ENCODE measurements at places on chromosomes 5 and 9.

- DNase-seq: no peak
These were observed 11.0 kb downstream of the DBH start for GRCh38 chr9:133647148-133647547.

DNA sequence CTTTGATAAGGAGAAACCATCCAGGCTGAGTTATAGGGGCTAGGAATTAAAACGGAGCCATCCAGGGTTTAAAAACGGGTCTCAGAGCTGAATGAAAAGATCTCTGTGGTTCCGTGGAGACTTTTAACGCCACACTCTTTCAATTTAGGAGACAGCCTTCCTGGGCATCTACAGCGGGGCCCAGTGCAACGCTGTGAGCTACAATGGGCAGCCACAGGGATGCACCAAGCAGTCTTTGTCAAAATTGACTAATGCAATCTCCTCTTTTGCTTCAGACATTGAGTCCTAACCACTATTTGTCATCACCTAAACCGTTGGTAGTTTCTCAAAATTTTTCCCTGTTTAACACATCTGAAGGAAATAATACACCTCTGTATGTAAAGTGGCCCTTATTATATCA, 96.6 kb upstream of the ABCA1 start:
- no peak for DNase-seq

DNA sequence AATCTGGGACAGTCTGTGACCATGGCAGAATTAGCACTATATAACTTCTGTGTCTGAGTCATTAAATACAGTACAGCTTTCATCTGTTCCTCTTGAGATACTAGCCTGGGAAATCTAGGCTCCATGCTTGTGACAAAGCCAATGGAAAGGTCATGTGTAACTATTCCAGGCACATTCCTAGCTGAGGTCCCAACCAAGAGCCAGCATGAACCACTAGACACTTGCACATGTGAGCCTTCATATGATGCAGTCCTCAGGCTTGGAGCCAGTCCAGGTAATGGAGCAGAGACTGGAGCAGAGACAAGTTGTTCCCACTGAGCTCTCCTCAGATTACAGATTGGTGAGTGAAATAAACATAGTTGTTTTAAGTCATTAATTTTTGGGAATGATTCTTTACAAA, 412.4 kb upstream of the ZNF462 start:
- DNase-seq: no peak

- DNase-seq: no peak
These were observed 22.9 kb downstream of the KDM4C start for GRCh38 chr9:6780690-6781089.

DNA sequence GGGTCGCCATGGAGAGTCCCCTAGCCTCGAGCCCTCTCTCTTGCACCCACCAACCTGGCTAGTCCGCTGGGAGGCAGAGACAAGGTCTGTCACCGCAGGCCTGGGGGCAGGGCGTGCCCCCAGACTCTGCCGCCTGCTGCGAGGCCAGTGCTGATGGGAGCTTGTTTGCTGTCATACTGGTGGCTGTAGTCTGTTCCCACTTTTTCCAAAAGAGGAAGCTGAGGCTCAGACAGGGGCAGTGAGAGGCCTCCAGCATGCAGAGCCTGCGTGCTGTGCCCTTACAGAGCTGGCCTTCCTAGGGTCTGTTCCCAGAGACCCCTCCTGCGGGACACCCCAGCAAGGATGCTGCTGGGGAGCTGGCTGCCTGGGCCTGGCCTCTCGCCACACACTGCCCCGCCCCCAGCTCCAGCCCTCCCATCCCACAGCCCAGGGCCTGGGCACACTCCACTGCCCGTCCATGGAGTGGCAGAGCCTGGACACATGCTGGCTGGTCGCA, 21.0 kb upstream of the SUSD3 start:
- DNase-seq: no peak

- DNase-seq: no peak
These were observed 203.9 kb downstream of the FBN2 start for GRCh38 chr5:128334010-128334716.

Data from NCI-H524 (cell line).